NCI-H1092 treated with DMSO at 0.1 percent for 48 hours (cell line): ENCODE measurements at places on chromosomes 4 and X.

DNA sequence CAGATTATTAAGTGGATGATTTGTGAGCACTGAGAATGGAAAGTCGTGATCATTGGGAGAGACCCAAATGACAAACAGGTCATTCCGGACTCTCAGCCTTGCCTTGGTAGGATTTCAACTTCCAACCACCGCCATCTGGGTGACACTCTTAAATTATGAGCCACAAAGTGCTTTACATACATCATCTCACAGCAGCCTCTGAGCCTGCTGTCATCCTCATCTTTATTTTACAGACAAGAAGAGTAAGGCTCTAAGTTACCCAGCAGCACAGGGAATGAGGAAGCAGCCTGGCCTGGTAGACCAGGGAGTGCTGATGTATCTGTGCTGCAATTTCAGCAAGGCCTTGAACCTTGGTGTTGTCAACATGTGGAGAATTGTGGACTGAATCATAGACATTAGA is 105.8 kb upstream of the TRIM2 start:
- no peak for DNase-seq

DNA sequence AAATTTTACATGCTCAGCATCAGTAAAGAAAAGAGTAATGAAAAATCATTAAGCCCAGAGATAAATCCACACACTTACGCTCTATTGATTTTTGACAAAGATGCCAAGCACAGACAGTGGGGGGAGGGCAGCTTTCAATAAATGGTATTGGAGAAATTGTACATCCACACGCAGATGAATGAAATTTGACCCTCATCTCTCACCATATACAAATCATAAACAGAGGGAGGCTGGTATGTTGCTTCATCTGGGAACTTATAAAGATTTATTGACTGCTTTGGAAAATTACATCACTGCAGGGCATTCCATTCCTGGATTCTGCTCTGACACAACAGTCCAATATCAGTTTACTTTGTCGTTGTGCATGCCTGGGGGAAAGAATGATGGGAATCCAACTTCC is 58.4 kb upstream of the XAGE1A start:
- no peak for DNase-seq

GRCh38 chrX:47992095-47992380 is 11.8 kb downstream of the ZNF182 start:
- no peak for DNase-seq

GRCh38 chr4:175961604-175962003 is 104.0 kb upstream of the WDR17 start:
- no peak for DNase-seq
